GOT3 (cell line): ENCODE measurements at places on chromosomes 12 and 14.

- DNase-seq: no peak
Observed at GRCh38 chr14:90510159-90510558, 113.3 kb downstream of the CALM1 start.

DNA sequence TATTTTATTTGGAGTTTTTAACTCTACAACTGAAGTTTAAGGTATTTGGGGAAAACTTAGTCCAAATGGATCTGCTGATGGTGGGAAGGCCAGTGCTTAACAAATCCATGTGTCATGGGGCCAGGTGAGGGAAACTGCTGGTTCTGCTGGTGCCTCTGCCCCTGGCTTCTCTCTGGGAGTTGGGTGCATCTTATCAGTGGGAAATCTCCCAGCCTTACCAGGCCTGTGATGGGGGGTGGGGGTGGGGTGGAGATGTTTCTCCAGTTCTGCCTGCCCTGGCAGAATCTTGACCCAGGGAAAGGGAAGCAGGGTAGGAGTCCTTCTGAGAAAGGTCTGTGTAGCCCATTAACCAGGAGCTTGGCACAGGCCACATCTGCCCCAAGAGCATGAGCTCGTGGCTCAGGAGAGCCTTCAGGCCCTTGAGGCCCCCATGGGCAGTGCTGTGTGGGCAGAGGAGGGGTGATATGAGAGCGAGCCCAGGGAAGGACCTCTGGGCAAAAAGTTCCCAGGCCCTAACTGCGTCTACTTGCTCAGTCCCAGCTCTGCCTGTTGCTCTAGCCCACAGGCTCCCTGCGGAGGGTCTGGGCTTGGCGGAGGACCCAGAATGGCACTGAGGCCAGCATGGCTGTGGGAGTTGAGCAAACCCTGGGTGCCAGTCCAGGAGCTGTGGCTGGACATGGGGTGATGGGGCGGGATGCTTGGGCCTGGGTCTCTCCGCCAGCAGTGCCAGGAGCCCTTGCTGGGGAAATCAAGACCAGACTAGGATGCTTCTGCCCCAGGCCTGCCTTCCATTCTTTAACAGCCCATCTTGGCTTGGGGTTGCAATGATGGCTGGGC, 18.2 kb downstream of the VASH1 start:
- DNase-seq: no peak

GRCh38 chr12:51351913-51352532, 5.5 kb upstream of the CELA1 start:
- no peak for DNase-seq

GRCh38 chr12:102408487-102409297, 71.7 kb downstream of the IGF1 start:
- DNase-seq: no peak

DNA sequence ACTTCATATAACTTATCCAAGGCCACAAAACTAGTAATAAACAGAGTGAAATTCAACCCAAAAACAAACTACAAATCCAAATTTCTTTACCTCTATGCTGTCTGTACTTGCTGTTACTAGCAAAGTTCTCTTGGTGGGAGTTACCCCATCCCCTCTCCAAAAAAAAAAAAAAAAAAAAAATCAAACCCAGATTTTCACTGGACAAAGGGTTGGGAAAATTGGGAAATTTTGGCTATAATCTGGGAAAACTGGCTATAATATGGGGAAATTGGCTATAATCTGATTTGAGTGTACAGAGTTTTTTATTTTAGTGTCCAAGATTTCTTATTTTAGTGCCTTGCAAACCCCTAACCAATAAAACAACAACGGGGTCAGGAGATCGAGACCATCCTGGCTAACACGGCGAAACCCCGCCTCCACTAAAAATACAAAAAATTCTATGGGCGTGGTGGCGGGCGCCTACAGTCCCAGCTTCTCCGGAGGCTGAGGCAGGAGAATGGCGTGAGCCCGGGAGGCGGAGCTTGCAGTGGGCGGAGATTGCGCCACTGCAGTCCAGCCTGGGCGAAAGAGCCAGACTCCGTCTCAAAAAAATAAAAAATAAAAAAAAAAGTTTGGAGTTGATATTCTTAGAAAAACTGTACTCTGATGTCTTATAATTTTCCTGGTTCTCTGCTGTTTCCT, 148.4 kb downstream of the CHST11 start:
- DNase-seq: no peak

GRCh38 chr12:104059963-104060362, 4.4 kb upstream of the HCFC2 start:
- DNase-seq: no peak

- no peak for DNase-seq
Observed at GRCh38 chr12:7642876-7643309, 22.8 kb downstream of the APOBEC1 start.

DNA sequence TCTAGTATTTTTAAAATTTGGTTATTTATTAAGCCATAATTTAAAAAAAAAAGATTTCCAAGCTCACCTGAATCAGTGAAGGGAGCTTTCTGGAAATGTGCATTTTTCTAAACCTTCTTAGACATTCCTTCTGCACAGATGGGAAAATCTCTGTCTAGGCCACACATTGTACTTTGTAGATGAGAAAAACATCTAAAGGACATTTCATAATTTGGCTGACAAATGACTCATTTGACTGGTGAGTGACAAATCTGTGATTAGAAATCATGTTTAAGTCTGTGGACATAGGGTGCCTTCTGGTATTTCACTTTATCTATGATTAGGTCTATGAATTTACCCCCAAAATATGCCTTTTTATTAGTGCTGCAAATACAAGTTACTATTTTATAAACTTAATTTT, 1044.9 kb upstream of the FLRT2 start:
- DNase-seq: no peak

DNA sequence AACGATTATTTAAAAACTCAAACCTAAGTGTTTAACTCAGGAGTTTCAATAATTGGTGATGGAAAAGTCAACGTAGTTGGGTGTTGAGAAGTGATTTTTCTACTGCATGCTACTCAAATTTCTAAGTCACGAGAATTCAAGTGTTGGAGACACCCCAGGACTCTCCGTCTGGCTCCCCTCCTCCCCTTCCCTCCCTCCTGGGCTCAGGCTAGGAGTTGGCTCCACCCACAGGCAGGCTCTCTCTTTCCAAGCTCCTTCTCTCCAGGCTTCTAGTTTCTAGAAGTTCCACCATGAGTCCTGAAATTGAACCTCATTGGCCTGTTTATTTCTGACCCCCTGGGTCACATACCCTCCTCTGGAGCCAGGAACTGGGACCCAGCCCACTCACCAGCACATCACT, 73.0 kb downstream of the TMEM132D start:
- no peak for DNase-seq

GRCh38 chr12:21819678-21820077, 45.2 kb upstream of the KCNJ8 start:
- no peak for DNase-seq

GRCh38 chr14:73342670-73343069, 105.4 kb downstream of the PAPLN start:
- no peak for DNase-seq

GRCh38 chr14:50063876-50064420, 52.4 kb downstream of the VCPKMT start:
- DNase-seq: no peak

DNA sequence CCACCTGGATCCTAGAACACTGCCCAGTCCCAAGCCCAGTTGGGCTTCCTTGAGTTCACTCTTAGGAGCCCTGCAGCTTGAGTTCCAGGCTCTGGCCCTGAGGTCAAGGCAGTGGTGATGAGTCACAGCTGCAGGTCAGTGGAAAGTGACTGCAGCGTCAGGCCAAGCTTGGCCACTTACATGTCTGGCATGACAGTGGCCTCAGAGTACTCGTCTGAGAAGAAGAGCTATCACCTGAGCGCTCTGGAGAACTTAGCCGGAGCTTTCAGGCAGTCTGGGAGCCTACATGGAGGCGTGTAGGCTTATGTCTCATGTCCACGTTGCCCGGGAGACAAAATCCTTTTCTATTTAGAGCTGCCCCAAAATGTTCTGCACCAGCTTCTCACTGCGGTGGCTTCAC, 75.6 kb downstream of the ARL6IP4 start:
- no peak for DNase-seq

DNA sequence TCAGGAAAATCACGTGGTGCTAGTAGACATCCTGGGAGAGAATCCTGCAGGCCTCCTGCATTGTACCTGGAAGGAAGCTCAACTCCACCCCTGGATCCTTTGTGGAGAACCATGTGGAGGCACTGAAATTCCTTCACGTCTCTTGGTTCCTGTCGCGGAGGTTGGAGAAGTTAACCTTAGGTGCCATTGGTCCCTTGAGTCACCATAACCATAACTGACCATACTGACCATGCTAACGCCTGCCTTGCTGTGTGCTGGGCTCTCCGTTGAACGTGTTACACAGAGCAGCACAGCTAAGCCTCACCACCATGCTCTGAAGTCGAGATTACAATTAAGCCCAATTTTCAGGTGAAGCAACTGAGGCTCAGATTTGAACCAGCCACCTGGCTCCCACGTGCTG, 18.6 kb downstream of the C14orf132 start:
- no peak for DNase-seq

DNA sequence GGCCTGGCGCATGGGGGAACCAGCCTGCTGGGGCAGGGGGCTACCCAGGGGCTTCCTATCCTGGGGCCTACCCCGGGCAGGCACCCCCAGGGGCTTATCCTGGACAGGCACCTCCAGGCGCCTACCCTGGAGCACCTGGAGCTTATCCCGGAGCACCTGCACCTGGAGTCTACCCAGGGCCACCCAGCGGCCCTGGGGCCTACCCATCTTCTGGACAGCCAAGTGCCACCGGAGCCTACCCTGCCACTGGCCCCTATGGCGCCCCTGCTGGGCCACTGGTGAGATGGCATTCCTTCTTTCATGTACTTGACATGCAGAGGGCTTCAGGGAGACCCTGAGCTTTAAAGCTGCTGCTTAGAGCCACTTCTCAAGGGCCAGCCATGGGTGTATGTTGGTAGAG, 9.0 kb downstream of the LGALS3 start:
- DNase-seq: no peak

- no peak for DNase-seq
Observed at GRCh38 chr14:105899071-105899641, 372.8 kb downstream of the TMEM121 start.

GRCh38 chr12:32437095-32437515, 37.7 kb downstream of the FGD4 start:
- DNase-seq: no peak

- DNase-seq: peak; percentile 67
Observed at GRCh38 chr12:124625867-124626675, 58.7 kb upstream of the NCOR2 start.

- no peak for DNase-seq
Observed at GRCh38 chr14:20614038-20614840, 23.1 kb upstream of the RNASE12 start.

DNA sequence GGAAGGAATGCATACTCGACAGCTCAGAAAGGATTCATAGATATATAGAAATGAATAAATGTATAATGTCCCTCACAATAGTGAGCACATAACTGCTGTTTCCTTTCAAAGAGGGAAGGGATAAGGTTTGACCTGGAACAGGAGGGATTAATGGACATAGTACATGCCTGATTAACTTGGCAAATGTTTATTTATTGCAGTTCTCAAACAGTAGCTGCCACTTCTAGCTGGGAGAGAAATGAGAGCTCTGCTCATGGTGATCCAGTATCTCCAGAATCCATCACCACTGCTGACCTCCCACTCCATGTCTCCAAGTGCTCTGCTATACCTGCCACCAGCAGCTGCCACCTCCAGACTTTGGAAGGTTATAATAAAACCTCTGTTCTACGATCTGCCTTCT, 108.1 kb downstream of the LRIG3 start:
- DNase-seq: no peak

- DNase-seq: no peak
Observed at GRCh38 chr12:64400041-64400440, 4.2 kb upstream of the XPOT start.

- DNase-seq: no peak
Observed at GRCh38 chr14:94936401-94936892, 166.5 kb upstream of the GSC start.

GRCh38 chr12:43063650-43064049, 474.1 kb upstream of the PRICKLE1 start:
- no peak for DNase-seq

GRCh38 chr14:69755784-69756183, 11.2 kb upstream of the SRSF5 start:
- no peak for DNase-seq

DNA sequence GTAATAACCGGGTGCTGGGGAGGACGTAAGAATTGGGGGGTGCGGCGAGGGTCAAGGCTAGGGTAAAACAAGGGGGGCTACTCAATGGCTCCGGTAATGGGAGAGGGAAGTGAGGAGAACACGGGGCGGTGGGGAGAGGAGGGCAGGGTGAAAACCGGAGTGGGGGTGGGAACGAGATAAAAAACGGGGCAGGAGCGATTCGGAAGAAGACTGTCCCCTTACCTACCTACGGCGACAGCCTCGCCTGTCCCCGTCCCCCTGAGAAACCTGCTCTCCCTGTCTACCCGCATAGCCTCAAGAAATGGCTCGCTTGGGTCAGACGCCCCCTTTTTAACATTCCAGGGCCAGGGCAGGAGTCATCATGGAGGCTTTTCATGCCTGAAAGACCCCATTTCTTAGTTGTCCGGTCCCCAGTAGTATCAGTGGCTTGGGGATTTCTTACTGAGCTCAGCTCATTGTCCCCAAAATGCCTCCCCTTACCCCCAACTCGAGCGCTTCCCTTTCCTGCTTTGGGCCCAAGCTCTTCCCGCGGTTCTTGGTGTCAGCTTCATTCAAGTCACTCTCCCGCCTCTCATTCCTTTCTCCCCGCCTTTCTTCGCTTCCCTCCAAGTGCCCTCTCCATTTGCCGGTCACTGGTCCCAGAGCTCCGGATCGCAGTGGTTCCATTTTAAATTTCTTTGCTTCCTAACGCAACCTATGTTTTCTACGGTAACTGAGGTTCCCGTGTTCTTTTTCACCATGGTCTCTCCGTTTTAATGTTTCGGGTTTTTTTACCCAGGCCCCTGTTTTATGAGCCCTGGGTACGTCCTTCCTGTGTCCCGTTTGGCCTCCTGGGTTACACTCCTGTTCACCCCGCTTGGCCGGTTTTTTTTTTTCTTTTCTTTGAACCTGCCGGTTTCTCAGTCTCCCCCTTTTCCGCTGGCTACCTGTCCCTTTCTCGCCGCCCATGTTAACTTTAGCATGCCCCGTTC, 1.2 kb upstream of the WSB2 start:
- no peak for DNase-seq

- no peak for DNase-seq
Observed at GRCh38 chr12:19998961-19999804, 369.2 kb upstream of the PDE3A start.

DNA sequence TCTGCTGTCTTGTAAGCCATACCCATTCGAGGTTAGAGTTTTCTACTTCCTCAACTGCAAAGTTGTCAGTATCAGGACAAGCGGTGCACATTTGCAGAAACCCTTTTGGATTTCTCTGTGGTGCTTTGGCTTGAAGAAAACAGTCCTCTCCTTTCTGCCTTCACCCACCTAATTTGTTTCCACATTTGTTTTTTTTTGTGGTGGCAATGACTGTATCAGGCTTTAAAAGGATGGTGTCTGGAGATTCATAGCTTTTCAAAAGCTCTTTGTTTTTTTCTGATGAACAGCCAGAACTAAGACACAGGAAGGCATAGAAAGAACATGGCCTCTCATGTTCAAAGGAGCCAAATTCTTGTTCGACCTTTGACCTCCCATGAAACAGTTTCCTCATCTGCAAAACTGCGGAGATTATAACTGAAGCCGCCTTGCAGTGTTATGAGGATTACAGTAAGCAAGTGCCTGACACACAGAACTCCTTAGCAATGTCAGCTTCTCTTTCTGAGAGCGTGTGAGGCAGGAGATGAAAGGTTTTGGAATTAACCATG, 270.6 kb upstream of the TBX3 start:
- DNase-seq: no peak
